Smooth muscle cell of the umbilical artery (primary cell): ENCODE measurements at places on chromosomes 5 and 9. TPM values are rescaled to one million over a fixed set of nuclear protein-coding genes. Genes with fewer than 3 reads are reported as not detected.

Gene TAF1L
- not detected in 2 replicates for total RNA-seq

Gene LRRTM2
- 0.32 and 0.89 TPM in 2 replicates for total RNA-seq

Gene SLC6A18
- total RNA-seq: not detected in 2 replicates

Gene CTXN3
- not detected in 2 replicates for total RNA-seq

Gene TEX48
- total RNA-seq: not detected in 2 replicates

Gene LOX
- total RNA-seq: 782 and 874 TPM in 2 replicates

Gene NUP155
- total RNA-seq: 24.1 and 39.8 TPM in 2 replicates

Gene BTNL8
- total RNA-seq: not detected in 2 replicates

Gene TMEM215
- not detected in 2 replicates for total RNA-seq

Gene ATP10B
- not detected in 2 replicates for total RNA-seq

Gene SUSD3
- total RNA-seq: 0.37 and 0.59 TPM in 2 replicates

Gene CEL
- total RNA-seq: 0.30 and 0.46 TPM in 2 replicates

Gene PTAR1
- 98.0 and 99.5 TPM in 2 replicates for total RNA-seq
